ENCODE measurements at places on chromosomes 7 and 10.

- DNase-seq = no peak
These were observed 61.3 kb downstream of the PDIA4 start for GRCh38 chr7:148967032-148967372.

- DNase-seq = no peak
These were observed 22.0 kb upstream of the GSAP start for GRCh38 chr7:77438131-77438530.

- DNase-seq = no peak
These were observed 19.3 kb upstream of the MYH16 start for GRCh38 chr7:99253369-99253768.

DNA sequence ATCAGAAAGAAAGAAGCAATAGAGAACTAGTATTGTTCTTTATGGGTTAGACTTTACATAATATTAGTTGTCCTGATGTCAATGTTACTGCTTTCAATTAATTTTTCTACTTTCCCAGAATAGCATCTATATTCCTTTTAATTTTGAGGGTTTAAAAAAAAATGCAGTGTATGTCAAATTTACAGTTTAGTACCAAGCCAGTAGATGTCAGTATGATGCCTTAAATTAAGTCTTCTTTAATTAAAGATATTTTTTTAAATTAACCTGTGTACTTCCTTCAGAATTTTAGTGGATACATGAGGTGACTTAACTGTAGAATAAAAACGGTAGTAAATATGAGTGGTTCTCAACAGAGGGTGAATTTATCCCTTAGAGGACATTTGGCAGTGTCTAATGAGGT is 35.2 kb upstream of the STOX1 start:
- DNase-seq = no peak

GRCh38 chr10:3995302-3996210 is 210.5 kb upstream of the KLF6 start:
- no peak for DNase-seq

DNA sequence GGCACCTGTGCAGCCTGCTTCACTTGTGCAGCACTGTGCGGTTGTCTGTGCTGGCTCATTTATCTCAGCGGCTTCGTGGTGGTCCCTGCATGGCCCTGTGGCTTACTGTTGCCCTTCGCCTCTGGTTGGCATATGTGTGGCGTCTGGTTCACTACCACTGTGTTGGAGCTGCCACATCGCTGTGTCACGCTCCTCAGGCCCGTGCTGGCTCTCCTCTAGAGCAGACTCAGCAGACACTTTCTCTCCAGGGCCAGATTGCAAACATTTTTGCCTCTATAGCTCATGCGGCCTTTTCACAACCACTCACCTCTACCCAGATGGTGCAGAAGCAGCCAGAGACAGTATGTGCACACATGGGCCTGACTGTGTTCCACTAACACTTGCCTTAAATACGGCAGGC is 37.9 kb downstream of the PPP2R2D start:
- DNase-seq = no peak

GRCh38 chr10:70268376-70268775 is 15.4 kb downstream of the NPFFR1 start:
- no peak for DNase-seq

DNA sequence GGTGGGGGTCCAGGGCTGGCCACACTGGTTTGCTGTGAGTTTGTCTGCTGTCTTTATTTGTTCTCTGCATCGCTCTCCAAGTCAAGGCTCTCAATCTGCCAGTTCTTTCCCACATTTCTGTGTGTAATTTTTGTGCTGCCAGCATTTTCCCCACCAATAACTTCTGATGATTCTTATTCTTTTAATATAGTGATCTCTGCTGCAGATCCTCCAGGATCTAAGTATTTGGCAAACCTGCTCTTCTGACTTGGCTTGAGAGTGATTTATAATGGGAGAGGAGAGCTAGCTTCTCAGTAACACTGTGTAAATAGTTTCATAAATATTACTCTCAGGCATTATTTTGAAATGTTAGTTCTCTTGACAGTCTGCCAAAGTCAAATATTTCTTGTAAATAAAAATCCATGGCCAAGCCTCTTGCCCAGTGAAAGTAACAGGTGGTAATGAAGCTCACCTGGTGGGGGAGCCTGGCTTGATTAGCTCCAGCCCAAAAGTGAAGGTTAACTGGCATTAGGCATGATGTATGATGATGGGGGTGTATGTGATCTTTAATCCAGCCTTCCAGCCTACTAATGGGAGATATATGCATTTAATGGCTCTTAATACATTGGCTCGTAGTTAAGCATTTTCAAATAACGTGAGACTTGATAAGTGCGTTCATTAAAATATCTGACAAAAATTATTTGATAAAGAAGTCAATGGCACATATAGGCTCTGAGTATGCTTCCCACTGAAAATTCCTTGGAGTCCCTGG is 1055.9 kb downstream of the KCNMA1 start:
- no peak for DNase-seq

DNA sequence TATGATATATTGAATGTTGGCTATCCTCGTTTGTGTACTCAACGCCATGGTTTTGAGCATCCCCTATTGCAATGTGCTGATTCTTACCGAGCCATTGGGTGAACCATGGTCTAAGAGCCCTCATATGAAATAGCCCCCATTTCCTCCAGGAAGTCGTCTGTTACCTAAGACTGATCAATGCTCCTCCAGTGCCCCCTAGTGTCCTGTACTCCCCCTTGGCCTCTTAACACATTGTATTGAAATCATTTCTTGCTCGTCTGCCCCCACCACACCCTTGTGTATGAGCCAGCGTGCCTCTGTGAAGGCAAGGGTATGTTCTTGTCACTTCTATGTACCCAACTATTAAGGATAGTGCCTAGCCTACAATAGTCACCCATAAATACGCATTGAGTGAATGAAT is 11.2 kb upstream of the SLC35B4 start:
- peak; percentile 68 for DNase-seq

- no peak for DNase-seq
These were observed 484.2 kb upstream of the CELF2 start for GRCh38 chr10:10533437-10533836.

DNA sequence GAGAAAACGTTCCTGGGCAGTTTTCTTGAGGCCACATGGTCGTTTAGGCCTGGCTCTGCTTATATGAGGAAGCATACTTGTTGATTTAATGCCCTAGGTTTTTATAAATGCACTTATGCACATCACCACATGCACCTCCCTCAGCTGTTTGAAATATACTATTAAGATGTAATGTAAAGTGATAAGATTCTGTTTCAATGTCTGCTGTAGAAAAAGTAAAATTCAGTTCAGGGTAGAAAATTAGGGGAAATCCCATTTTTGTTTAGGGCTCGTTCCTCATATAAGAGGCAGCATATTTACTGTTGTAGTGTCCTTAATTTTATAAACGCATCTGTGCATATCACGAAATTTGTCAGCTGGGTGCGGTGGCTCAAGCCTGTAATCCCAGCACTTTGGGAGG is 7.8 kb upstream of the CAMK1D start:
- no peak for DNase-seq

- DNase-seq = no peak
These were observed 48.1 kb downstream of the DGKB start for GRCh38 chr7:14854471-14854870.

- DNase-seq = no peak
These were observed 16.9 kb downstream of the SNX10 start for GRCh38 chr7:26308551-26308950.

- no peak for DNase-seq
These were observed 1.8 kb downstream of the GDF10 start for GRCh38 chr10:47301833-47302232.

- no peak for DNase-seq
These were observed 13.7 kb upstream of the NODAL start for GRCh38 chr10:70455213-70455630.

DNA sequence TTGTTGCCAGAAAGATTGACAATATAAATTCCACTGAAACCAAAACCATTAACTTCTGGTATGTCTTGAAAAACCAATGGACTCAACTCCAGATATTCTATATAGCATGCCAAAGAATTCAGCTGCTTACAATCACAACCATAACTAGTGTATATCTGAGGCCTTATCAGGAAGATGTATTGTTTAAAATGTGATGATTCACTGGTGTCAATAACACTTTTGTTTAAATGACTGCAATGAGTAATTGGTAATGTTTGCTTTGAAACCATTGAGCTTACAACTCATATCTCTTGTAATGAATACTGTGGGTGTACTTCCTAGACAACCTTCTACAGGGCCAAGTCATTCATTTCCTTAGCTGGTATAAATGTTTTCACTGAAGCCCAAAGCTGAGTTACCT is 727.9 kb upstream of the KCND2 start:
- no peak for DNase-seq

- DNase-seq = no peak
These were observed 9.4 kb upstream of the PIP4K2A start for GRCh38 chr10:22723783-22724182.

GRCh38 chr10:75013007-75013406 is 98.4 kb upstream of the SAMD8 start:
- DNase-seq = no peak

GRCh38 chr7:65441010-65441409 is 67.4 kb downstream of the ZNF92 start:
- no peak for DNase-seq

All from small intestine (tissue), 16 donors.